Spinal cord (tissue), 10 donors: ENCODE measurements at places on chromosomes 3 and 15. TPM values are rescaled to one million over a fixed set of nuclear protein-coding genes. Genes with fewer than 3 reads are reported as not detected.

Gene ARHGAP31
- total RNA-seq: 15.0 TPM

Gene SLC51A
- total RNA-seq: 0.69 TPM

Gene MEIS2
- 40.1 TPM for total RNA-seq

Gene TUSC7
- not detected for total RNA-seq

DNA sequence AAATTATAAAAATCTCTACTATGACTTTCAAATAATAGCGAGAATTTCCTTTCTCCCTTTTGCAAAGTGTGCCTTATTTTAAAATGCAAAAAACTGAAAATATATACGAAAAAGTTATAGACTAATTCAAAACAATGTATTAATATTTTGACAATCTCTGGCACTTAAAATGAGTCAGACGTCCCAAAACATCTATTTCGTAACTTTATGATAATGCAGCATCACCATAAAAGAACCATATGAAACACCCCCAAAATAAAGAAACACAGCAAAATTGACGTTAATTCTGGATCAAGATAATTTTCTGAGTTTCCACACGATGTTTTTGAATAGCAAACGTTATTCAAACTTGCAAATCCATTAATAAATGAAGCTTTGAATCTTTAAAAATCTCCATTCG lies 1.0 kb downstream of the COPS2 start:
- no peaks in the 10 kb centered on the region for H3K36me3 ChIP-seq
- DNase-seq: no peak
- H3K27ac ChIP-seq: no peak overlapping the region
- no peaks in the 10 kb centered on the region for H3K27me3 ChIP-seq

- DNase-seq: no peak
- H3K27me3 ChIP-seq: no peaks in the 10 kb centered on the region
- no peak overlapping the region for H3K4me3 ChIP-seq
- no peak overlapping the region for H3K27ac ChIP-seq
Measured at GRCh38 chr15:25596644-25597562, 158.1 kb upstream of the UBE3A start.

GRCh38 chr3:9390265-9390888 lies 7.0 kb upstream of the SETD5 start:
- no peak overlapping the region for H3K4me3 ChIP-seq
- H3K27ac ChIP-seq: no peak overlapping the region
- H3K27me3 ChIP-seq: no peaks in the 10 kb centered on the region

GRCh38 chr15:90004671-90005070 lies 3.5 kb downstream of the ZNF710 start:
- H3K4me3 ChIP-seq: no peak overlapping the region
- peak overlapping the region; percentile 0 for H3K27ac ChIP-seq
- no peaks in the 10 kb centered on the region for H3K27me3 ChIP-seq
- peaks cover 6% of the 10 kb centered on the region for H3K36me3 ChIP-seq
- no peak for DNase-seq

GRCh38 chr3:126258670-126259069 lies 78.3 kb upstream of the ALDH1L1 start:
- no peak overlapping the region for H3K4me3 ChIP-seq
- DNase-seq: no peak
- no peak overlapping the region for H3K27ac ChIP-seq
- H3K27me3 ChIP-seq: no peaks in the 10 kb centered on the region
- H3K4me1 ChIP-seq: peaks cover 15% of the 10 kb centered on the region
- H3K36me3 ChIP-seq: no peaks in the 10 kb centered on the region
